ENCODE measurements at places on chromosomes 7 and 10. TPM values are rescaled to one million over a fixed set of nuclear protein-coding genes. Genes with fewer than 3 reads are reported as not detected.

GRCh38 chr7:157395206-157395605 lies 58.4 kb downstream of the DNAJB6 start:
- peak; percentile 6 for DNase-seq

- peak; percentile 63 for DNase-seq
Measured at GRCh38 chr10:1577945-1578344, 159.4 kb downstream of the ADARB2 start.

CACNB2 gene
- 20.6 TPM for total RNA-seq

GRCh38 chr7:98557538-98558031 lies 59.5 kb upstream of the NPTX2 start:
- no peak for DNase-seq

DNA sequence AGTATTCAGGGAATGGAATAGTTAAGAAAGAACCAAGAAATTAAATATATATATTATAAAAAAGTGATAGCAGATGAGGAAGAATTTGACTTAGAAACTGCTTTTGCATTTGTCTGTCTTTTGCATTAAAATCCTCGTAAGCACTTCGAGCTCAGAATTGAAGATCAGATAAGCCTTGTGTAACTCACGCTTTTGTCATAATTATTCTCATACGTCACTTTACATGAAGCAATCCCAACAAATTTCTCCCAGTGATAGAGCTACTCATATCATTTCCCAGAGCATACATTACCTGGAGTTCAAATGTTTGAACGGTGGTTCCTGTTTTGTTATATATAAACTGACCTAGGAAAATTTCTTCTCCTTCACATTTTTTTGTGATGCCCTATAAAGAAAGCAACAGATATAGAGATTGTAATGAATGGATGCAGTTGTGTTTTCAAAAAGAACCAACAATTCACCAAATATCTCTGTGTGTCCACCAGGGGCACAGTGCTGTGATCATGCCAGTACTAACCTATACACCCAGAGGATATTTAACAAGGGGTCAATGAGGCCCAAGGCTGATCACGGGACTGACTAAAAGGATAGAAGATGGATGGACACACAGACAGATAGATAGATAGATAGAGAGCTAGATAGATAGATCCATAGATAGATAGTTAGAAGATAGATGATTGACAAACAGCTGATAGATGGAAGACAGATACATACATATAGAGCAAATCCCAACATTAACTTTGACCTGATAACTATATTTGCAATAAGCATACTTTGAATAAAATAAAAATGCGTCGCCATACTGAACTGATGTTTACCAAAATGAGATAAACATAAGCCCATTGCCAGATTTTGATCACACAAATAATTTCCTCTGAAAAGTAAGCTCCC lies 9.3 kb upstream of the HUS1 start:
- DNase-seq: no peak

DNA sequence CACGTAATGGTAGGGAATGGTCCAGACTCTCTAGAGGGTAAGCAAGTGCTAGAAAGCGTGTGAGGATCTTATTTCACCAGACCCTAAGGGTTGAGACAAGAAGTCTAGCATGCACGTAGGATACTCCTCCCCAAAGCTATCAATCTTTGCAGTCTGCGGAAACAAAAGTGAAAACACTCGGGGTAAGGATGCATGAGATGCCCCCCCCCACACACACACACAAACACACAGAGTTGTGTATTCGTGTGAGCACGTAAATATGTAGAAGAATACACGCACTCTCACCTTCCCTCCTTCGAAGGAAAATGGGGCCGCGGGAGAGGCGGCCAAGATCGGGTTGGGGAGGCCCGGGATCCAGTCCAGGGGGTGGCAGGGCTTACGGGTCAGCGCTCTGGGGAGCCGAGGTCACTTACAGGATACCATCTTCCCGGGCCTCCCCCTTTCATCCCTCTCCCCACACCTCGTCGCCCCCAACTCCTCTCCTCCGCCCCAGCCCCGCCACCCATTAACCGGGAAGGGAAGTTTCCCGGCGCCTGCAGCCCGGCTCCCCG lies 455 bp downstream of the CUL2 start:
- DNase-seq: no peak

Measured in cardiac septum (tissue), 1 donor.